ENCODE measurements at places on chromosomes 3 and 15.

DNA sequence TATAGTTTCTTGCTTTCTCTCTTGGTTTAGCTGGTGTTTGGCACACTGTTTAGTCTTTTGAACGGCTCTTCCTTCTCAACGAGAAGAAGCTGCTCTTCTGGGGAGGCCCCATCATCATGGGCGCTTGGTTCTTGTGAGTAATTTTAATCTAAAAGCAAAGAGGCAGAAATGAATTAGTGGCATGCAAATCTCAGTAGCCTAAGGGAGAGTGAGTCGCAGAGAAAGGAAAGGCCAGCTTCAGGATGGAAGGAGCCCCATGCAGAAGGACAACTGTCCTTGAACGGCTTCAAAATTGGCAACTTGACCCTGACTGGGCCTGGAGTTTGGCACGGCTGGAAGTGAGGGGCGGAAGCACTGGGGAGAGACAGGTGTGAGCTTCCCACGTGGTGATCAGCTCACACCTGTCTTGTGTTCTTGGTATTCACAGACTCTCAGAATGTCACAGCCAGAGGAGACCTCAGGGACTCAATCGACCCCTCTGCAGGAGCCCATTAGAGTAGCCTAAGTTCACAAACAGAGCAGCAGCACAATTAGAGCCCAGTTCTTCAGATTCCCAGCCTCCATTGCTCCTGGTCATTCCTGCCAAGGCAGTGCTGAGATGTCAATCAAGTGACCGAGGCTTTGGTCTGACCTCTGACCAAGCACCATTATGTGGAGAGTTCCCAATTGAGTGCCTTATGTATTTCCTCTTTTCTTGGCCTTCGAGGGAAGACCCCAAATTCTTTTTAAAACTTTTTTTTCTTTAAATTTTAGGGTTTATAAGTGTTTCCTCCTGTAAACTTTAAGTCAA, 41.3 kb upstream of the ETV5 start:
- DNase-seq = no peak

- DNase-seq = no peak
These were observed 48.9 kb upstream of the POLR2M start for GRCh38 chr15:57657619-57658018.

DNA sequence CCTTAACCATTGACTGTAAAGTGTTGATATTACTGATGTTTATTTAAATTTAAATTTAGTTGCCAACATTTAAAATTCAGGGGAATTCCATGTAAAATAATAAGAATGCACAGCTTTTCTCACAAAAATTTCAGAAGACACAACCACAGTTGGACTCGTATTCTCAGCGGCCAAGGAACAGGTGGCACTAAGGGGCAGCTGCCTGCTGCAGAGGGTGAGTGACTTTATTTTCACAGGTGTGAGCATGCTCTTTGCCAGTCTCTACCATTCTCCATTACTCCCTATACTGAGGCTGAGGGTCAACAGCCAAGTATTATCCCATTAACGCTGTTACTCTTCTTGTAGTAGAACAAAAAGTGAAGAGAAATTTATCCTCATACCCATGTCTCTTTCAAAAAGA, 92.1 kb upstream of the GADL1 start:
- no peak for DNase-seq

DNA sequence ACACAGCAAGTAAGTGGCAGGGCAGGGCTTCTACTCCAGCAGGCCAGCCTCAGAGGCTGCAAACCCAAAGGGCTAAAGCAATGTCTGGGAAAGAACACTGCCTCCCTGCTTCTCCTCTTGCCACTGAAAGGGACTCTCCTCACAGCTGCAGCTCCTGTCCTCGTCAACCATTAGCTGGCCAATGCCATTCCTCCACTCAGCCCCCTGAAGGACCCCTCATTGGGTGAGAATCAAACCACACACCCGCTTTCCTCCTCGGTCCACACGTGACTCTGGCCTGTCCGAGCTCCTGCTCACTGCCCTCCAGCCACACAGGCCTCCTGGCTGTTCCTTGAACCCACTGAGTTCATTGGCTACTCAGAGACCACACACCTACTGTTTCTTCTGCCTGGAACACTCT, 253.7 kb upstream of the TLE3 start:
- no peak for DNase-seq

DNA sequence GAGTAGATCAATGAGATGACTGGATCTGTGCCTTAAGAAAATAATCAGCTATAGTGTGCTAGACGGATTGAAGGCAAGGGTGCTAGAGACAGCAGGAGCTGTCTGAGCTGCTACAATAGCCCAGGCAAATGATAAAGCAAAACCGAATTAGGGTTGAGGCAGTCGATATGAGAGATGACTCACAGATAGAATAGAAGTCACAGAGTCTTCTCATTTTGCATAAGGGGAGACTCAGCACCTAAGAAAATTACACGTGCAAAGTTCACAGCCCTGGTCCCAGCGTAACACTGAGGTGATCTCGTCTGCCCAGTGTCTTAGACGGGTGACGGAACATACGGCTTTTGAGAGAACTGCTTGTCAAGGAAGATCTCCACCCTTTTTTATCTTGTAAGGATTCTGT, 11.6 kb downstream of the LPP start:
- DNase-seq = no peak

DNA sequence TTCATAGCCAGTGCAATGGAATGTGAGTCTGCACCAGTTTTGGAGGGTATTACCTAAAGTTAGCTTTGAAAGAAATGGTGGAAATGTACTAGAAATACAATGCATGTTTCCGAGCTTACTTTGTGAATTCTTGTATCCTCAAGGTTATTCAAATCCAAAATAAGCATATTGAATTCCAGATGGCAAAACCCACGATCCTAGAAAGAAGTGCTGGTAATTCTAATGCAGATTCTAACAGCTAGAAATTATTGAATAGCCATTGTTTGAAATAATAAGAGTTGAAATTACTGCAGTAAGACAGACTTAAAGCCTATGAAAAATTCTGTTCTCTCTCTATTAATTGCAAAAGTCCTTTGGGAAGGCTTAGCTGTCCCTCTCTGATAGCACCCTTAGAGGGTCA, 258.4 kb downstream of the CHL1 start:
- no peak for DNase-seq

DNA sequence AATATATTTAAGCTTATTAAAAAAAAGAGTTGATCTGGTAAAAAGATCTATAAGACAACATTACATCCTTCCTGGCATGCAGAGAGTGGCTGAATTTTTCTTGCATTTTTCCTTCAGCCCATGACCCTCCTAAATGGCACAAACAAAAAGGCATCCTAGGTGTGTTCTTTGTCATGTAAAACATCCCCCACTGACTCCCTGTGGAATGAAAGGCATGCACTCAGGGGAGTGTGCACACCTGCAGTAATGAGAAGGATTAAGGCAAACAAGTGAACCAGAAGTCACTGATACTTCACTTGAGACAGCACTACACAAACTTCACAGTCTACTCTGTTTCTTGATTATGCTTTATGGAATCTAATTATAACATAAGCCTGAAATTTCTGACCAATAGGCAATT, 195.0 kb downstream of the RBMS3 start:
- no peak for DNase-seq

GRCh38 chr15:90956274-90957030, 1.8 kb downstream of the RCCD1 start:
- no peak for DNase-seq

All from GM12864 (cell line).